ENCODE measurements at places on chromosomes 5 and 9.

DNA sequence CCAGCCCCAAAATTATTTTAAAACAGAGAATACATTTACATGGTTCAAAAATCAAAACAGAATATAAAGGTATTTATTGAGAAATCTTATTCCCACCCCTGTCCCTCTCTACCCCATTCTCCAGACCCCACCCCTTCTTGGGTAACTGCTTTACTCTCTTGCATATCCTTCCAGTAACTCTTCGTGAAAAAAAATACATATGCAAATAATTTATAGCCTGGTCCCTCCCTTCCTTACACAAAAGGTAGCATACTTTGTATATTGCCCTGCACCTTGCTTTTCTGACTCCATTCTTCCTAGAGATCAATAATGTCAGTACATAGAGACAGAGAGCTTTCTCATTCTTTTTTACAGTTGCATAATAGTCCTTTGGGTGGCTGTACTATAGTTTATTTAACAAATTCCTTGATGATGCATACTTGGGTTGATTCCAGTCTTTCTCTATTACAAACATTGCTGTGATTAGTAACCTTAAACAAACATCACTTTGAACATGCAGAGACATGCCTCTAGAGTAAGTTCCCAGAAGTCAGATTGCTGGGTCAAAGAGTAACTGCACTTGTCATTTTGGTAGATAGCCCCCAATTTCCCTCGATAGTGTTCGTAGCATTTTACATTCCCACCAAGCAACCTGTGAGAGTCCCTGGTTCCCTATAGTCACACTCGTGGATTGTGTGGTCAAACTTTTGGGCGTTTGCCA is 47.9 kb downstream of the STOM start:
- DNase-seq, result no peak

DNA sequence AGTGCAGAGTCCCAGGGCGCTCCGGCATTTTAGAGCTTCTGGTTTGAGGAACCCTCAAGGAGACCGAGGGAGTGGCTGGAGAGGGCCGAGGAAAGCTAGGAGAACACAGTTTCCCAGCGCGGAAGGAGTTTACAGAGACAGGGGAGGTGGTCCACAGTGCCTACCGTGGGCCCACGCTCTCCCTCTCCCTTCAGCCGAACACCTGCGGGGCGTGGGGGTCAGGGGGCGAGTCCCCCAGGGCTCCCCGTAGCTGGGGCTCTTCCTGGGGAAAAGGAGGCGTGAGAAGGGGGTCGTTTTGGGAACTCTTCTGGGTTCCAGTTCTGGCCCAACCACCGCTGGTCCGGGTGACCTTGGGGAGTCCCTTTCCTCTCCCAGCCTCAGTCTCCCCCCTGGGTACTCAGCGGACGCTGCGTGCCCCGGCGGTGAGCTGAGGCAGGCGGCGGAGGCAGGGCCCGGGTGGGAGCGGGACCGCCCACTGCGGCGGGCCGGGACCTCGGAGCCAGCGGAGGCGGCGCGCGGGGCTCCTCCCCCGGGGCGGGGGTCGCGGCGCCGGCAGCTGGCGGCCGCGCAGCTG is 368 bp upstream of the FRMPD1 start:
- DNase-seq, result no peak

DNA sequence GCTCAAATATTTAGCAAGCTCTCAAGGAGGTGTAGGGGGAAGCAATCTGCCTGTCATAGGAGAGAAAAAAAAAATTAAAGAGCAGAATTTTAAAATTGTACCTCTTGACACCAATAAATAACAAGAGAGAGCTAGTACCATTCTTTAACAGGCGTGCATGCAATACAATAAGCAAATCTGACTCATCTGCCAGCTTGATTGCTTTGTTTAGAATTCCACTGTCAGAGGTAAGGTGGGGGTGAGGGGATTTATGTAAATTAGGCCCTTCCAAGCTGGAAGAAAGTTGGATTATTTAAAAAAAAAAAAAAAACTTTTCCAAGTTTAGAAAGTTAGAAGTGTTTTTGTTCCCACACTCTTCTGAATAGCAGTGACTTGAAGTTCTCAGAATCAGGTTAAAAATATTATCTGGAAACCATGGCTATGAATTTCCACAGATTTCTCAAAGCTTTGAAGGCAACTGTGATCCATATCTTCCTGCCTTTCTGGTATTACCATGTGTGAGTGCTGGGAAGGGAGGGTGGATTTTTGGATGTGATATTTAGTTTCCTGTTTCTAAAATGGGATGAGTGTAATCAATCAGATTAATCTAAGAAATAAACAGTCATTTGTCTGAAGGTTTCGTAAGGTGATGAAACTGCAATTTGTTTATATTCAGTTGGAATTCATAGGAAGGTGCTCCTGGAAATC is 477.5 kb downstream of the TLE4 start:
- no peak for DNase-seq

DNA sequence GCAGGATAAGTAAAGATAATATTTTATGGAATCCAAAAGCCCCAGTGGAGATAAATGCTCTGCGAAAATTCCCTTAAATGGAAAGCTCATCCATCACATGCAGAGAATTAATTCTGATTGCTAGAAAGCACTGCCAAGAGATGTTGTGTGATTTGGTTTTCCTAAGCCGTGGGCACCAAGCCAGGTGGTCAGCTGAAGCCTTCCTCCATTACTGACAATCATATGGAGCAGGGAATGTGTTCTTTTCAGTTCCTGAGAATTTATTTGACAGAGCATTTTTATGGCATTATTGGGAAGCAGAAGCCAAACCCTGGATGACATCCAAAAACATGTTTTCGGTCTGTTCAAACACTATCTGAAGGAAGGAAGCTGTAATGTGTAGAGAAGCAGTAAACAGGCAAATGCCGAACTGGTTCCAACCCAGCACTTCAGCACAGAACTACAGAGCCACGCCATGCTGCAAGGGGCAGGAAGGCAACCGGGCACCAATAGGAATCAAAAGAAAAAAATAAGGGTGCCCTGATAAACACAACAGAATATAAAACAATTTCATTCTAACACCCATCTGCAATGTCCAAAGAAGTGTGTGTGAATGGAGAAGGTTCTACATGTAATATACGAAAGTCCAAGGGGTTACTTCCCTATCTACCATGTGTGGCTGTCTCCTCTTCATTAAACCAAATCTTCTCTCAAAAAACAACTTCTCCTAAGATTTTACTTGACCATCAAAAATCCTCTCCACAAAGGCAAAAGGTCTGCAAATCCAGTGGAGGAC is 12.3 kb downstream of the ARSB start:
- DNase-seq, result no peak

DNA sequence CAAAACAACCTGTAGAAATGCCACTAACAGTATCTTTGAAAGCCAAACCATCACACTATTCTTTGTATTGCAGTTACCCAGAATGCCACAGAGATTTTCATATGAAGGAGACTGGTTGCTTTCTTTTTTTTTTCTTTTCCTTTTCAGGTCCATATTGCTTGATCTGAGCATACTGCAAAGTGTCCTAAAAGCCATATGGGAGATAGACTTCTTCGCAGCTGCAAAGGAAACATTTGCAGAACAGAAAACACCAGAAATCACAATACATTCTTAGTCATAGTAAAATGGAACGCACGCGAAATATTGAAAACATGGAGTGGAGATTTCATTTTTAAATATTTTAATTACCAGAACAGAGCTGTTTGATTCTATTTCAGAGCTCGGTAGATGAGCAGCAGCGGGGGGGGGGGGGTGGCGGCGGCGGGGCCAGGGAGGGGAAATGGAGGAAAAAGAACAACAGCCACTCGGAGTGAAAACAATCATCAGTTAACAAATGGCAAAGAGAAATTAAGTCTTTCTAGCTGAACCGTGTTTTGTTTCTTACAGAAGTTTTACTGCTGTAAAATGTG is 284.1 kb downstream of the NFIB start:
- no peak for DNase-seq

- no peak for DNase-seq
Observed at GRCh38 chr5:8288334-8288733, 419.4 kb downstream of the MTRR start.

DNA sequence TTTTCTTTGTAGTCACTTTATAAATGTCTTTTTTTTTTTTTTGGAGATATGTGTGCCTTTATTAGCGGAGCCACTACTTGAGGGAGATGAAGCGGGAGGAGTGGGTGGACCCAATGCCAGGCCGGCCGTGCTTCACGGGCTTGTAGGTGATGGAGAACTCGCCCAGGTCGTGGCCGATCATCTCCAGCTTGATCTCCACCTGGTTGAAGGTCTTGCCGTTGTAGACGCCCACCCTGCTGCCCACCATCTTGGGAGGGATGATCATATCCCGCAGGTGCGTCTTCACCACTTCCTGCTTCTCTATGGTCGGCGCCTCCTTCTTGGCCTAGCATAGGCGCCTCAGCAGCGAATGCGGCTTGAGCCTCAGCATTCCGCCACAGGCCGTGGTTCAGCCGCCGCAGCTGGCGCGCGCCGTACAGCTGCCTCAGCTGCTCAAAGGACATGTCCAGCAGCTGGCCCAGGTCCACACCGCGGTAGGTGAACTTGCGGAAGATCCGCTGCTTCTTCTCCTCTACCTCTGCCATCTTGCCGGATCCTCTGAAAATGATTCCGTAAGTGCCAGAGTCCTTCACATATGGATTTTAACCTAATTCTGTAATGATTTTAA is 1095.6 kb downstream of the MAT2B start:
- no peak for DNase-seq

GRCh38 chr5:66410122-66410521 is 186.1 kb upstream of the MAST4 start:
- no peak for DNase-seq

DNA sequence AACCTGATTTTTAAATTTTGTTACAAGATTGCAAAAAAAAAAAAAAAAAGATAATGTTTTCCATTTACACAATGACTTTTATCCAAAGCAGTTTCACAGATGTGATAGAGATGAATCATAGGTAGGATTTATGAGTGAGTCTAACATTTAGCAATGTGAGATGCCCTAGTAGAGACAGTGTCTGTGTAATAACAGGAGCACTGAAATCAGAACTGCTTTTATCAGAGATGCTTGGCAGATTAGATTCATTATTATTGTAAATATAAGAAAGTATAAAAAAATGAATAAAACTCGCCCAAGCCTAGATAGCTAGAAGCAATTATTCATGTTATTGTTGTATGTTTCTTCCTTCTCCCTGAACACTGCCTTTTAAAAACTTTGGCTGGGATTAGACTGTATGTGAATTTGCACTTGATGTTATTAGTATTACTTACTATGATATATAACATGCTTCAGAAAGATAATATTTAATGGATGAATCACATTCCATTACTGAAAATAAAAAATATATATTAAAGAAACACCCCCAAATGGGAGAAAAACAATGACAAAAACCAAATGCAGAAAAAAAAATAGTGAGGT is 567.3 kb upstream of the KLF4 start:
- no peak for DNase-seq

- DNase-seq, result no peak
Observed at GRCh38 chr5:16787278-16787677, 148.8 kb downstream of the MYO10 start.

Measured in esophagus muscularis mucosa (tissue), 4 donors.